ENCODE measurements at places on chromosomes 1 and 21. TPM values are rescaled to one million over a fixed set of nuclear protein-coding genes. Genes with fewer than 3 reads are reported as not detected.

COL16A1 gene
- total RNA-seq: 0.14 TPM

- H3K27me3 ChIP-seq: peaks cover 7% of the 10 kb centered on the region
- H3K4me1 ChIP-seq: no peaks in the 10 kb centered on the region
- no peaks in the 10 kb centered on the region for H3K36me3 ChIP-seq
- DNase-seq: no peak
- H3K27ac ChIP-seq: no peak overlapping the region
- no peak overlapping the region for H3K4me3 ChIP-seq
Observed at GRCh38 chr1:38169121-38169520, 122.5 kb upstream of the POU3F1 start.

GRCh38 chr1:9340172-9340854 lies 47.6 kb downstream of the SPSB1 start:
- no peak for DNase-seq
- H3K36me3 ChIP-seq: no peaks in the 10 kb centered on the region
- H3K4me1 ChIP-seq: no peaks in the 10 kb centered on the region

DNA sequence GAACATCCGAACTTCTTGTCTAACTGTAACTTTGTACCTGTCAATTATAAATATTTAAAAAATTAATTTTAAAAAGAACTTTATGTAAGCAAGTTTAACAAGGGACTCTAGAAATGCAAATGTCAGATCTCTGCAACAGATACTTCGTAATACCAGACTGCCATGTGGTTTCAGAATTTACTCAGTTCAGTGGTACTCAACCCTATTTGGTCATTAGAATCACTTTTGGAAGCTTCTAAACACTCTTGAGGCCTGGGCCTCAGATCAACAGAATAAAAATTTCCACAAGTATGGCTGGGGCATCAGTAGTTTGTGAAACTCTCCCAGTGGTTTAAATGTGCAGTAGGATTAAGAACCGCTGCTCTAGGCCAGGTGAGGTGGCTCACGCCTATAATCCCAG lies 139.5 kb upstream of the SMYD2 start:
- H3K36me3 ChIP-seq: no peaks in the 10 kb centered on the region
- peaks cover under 1% of the 10 kb centered on the region for H3K27me3 ChIP-seq
- no peak overlapping the region for H3K27ac ChIP-seq
- no peak overlapping the region for H3K4me3 ChIP-seq
- DNase-seq: no peak
- H3K4me1 ChIP-seq: no peaks in the 10 kb centered on the region

- peaks cover 26% of the 10 kb centered on the region for H3K4me1 ChIP-seq
- peaks cover 19% of the 10 kb centered on the region for H3K36me3 ChIP-seq
- H3K27ac ChIP-seq: peak overlapping the region; percentile 82
- H3K27me3 ChIP-seq: peaks cover 37% of the 10 kb centered on the region
- H3K4me3 ChIP-seq: peak overlapping the region; percentile 74
Observed at GRCh38 chr1:50978144-50978851, 8.3 kb downstream of the CDKN2C start.

Data from activated naive CD8-positive, alpha-beta T cell treated with anti-CD3 and anti-CD28 coated beads, Interleukin-2, amount 10 ng/mL, durations not matched to agents 7 days and 5 days (primary cell).